NCI-H1417 (cell line): ENCODE measurements at places on chromosomes 4 and X.
A peak's percentile ranks its signal among the peaks of the same experiment; 100 is the strongest.

DNA sequence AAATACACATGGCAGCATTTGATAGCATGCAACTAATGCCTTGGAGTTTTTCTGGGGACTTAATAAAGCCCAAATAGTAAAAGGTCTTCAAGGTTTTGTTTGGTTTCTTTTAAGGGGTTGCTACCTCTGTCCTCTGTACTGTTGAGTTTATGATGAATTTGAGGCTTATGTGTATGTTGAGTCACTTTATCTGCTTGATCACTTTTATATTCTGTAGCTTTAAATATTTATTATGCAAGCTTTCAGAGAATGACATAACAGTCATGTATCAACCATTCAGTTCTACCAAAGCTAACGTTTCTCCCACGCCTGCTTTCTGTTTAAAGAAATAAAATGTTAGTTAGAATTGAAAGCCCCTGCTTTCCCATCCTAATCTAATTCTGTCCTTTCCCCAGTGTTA is 122.2 kb downstream of the NHS start:
- no peak for DNase-seq

GRCh38 chrX:52425775-52426174 is 57.0 kb downstream of the XAGE2 start:
- DNase-seq = no peak

DNA sequence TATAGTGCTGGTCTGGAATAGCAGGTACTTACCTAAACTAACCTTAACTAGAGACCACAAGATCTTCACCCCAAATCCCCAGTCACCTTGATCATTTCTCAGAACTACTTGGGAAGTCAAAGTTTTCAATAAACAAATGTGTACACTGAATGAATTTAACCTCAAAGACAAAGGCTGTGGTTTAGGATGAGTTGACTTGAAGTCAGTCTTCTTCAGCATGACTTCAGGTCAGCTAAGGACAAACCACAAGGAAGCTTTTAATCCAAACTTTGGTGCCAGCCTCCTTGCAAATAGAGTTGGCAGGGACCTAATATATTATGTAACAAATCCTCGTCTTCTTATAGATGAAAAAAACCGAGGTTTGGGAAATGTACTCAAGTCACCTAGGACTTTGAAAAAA is 21.2 kb upstream of the VCX2 start:
- DNase-seq = no peak

- no peak for DNase-seq
These were observed 149.5 kb downstream of the NR3C2 start for GRCh38 chr4:148292686-148293085.

DNA sequence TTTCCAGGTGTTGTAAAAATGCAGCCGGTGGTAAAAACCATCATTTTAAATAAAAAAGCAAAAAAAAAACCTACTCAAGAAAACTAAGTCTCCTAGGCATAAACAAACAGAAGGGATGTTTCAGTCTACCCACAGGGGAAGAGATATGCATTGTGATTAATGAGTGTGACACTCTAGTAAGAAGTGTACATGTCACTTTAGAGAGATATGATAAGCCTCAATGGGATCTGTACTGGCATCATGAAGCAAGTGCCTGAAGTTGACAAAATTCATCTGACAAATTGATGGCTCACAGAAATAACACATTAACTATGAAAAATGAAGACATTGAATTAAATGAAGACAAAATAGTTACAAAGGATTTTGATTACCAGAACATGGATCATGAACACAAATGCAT is 162.7 kb downstream of the NPFFR2 start:
- DNase-seq = no peak

- peak; percentile 53 for DNase-seq
These were observed 168.1 kb downstream of the GLRA2 start for GRCh38 chrX:14697451-14697850.

DNA sequence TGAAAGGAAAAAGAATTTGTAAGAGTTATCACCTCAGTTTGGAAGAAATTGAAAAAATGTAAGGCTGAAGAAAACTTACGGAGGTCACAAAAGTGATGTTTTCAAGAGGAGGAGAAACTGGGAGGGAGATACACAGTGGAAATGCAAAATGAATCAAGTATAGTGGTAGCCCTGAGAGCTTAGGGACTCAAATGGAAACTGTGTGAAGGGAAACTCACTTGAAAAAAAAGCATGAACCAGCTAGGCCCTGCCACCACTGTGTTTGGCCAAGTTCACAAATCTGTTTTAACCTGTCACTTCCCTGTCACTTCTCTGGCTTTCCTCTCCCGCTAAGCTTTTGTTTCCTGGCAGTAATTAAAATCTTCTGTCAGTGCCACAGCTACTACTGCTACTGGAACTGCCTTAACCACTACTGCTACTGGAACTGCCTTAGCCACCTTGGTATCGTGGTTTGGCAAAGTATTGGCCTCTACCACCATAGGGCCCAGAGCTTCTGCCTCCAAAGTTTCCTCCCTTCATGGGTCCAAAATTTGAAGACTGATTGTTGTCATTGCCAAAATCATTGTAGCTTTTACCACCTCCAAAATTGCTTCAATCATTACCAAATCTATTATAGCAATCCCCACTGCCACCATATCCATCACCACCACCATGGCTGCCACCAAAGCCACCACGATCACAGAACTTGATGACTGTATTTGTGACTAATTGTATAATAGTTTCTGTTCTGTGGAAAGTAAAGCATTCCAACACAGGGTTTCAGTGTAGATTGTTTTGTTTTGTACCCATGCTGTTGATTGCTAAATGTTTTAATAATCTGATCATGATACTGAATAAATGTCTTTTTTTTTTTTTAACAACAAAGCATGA is 41.5 kb downstream of the SMARCA5 start:
- no peak for DNase-seq

DNA sequence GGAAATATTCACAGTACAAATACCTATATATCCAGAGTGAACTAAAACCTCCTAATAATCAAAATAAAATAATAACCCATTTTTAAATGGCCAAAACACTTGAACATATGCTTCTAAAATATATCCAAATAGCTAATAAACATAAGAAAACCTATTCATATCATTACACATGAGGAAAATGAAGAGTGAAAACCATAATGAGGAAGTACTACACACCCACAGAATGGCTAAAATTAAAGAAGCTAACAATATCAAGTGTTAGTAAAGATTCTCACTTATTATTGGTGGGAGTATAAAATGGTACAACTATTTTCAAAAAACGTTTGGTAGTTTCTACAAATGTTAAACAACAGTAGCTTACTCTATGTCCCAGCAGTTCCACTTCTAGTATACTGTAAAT is 92.1 kb downstream of the KLHL13 start:
- DNase-seq = no peak

GRCh38 chr4:55546756-55547465 is at the start of gene CLOCK:
Gene CLOCK, minus strand, starts transcription at chr4:55546909. Its CDS starts 64,124 bp downstream, at chr4:55482785.
- DNase-seq = peak; percentile 93

DNA sequence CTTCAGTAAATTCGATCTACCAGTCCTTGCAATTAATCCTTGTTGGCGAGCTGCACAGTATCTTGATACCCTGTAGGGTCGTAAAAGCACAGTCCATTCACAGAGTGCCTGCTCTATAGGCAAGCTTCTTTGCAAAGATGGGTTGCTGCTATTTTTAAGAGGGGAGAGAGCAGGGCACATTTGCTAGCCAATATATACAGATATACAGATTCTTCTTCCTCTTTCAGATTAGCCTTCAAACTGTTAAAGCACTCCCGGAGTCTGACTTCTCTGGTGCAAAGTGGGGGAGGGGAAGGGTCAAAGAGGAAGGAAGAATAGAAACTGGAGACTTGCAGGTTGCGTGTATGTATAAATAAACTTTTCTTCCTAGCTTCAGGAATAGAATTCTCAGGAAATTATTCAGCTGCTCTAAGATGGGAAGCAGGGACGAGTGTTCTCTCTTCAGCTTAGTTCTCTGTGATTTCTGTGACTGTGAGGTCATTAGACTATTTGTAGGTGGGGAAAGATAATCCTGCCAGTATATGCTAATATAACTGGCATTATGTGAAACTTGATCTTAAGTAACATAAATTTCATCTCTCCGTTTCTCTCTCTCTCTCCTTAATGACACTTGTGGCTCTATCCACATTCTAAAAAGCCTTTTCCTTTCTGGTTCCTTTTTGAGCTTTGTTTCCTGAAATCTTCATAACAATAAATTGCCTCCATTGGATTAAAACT is at the start of gene CYSLTR1:
TSS of gene CYSLTR1 (minus strand) at position 242 of the 717 bp plus-strand sequence. CDS start 53,865 bp downstream, outside the sequence.
- DNase-seq = no peak

- peak; percentile 93 for DNase-seq
These were observed 30.1 kb upstream of the SPARCL1 start for GRCh38 chr4:87559090-87559837.

GRCh38 chrX:40083120-40083978 is 14.4 kb downstream of the BCOR start:
- peak; percentile 70 for DNase-seq

DNA sequence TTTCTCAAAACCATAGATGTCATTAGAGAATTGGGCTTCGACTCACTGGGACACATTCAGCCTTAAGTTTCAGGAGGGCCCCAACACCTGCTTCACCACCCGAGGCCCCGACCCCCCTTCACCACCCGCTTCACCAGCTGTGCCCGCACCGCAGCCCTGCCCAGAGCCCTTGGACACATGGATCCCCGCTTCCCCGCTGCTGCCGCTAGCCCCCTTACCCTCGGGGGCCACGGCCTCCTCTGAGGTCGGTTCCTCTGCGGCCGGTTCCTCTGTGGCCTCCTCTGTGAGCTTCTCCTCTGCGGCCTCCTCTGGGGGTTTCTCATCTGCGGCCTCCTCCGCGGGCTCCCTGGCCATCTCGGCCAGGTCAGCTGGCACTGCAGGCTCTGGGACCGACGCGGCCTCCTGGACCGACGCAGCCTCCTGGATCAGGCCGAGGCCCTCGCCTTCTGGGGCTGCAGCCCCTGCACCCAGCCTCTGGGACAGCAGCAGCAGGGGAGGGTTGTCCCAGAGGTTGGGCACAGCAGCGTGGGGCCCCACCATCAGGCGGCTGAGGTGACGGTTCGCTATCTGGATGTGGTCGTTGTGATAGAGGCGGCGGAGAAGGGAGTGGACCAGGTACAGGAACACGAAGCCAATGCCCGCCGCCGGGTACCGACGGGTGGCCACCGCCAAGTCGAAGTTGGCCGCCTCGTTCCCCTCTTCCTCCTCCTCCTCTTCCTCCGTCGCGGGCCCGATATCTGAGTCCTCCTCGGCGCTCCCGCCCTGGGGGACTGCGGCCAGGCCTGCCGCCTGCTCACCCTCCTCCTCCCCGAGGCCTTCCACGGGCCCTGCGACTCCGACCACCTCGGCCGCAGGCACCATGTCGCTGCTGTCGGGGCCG is 748 bp downstream of the CT47B1 start:
- DNase-seq = no peak

- no peak for DNase-seq
These were observed 63.7 kb upstream of the CD99 start for GRCh38 chrX:2627272-2627867.

DNA sequence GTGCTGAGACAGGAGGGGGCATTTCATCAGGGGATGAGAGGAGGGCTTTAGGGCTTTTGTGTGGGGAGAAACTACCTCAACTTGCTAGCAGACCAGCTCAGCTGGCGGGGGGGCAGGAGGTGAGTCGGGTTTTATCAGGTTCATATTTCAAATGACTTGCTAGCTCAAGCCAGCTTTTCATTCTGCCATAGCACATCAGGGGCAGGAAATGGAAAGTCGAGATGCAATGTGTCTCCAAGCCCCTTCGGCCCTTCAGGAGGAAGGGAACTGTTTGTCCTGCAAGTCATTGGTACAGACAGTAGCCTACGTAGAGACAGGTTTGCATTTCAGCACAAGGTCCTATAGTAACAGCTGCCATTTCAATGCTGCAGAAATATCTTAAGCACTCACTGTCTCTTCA is 194.1 kb downstream of the PTTG2 start:
- no peak for DNase-seq

GRCh38 chrX:104961926-104962325 is 258.6 kb downstream of the TEX13A start:
- no peak for DNase-seq

DNA sequence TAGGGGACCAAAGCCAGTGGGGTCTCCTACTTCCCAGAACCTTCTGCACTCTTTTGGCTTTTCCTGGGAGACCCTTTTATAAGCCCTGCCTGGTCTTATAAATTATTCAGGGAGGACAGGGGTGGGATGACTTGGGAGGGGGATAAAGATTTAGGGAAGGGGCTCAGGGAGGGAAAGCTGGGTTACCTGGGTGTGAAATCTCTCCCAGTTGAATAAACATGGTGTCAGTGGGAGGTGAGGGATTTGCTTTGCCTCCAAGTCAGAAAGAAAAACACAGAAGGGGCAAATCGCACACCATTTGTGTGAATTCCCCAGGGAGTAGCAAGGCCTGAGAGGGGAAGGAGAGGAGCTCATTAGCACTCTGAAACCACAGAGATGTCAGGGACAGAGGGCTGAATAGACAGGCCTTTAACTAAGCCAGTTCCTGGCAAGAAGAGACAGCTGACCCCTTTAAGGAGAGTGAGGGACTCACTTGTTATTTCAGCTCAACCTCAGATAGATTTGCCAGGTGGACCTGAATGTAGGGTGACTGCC is at the start of gene RIPPLY1:
TSS of gene RIPPLY1 (minus strand) at position 51 of the 534 bp plus-strand sequence. CDS start 54 bp downstream, outside the sequence.
- DNase-seq = no peak

- no peak for DNase-seq
These were observed 74.9 kb upstream of the SOD3 start for GRCh38 chr4:24720436-24720835.

GRCh38 chr4:159129814-159130550 is 27.1 kb downstream of the RAPGEF2 start:
- DNase-seq = no peak

- DNase-seq = no peak
These were observed 143.4 kb upstream of the WDR1 start for GRCh38 chr4:10259976-10260375.

GRCh38 chr4:33045334-33045733 is 2325.2 kb downstream of the PCDH7 start:
- DNase-seq = no peak
